Activated CD4-positive, CD25-positive, alpha-beta regulatory T cell (primary cell): ENCODE measurements at places on chromosomes 2 and 18.

DNA sequence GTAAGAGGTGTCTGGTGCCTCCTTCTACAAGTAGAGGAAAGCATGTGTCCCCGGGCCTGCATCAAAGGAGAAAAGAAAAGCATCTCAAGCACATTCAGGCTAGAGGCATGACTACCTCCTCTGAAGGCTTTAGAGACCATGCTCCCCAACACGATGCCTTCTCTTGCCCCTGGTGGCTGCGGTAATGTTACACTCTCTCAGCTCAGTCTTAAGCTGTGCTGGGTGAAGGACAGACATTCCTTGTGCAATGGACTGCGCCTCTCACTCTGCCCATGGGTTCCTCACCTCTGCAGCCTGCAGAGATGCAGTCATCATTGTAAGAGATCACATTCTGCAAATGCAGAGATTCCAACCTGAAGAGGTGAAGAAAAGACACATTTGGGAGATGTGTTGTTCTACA is 148.2 kb upstream of the HNRNPA3 start:
- DNase-seq = no peak

- DNase-seq = no peak
Measured at GRCh38 chr2:217382794-217383193, 522.9 kb upstream of the TNP1 start.

- no peak for DNase-seq
Measured at GRCh38 chr2:219724628-219725027, 97.2 kb downstream of the SLC4A3 start.

DNA sequence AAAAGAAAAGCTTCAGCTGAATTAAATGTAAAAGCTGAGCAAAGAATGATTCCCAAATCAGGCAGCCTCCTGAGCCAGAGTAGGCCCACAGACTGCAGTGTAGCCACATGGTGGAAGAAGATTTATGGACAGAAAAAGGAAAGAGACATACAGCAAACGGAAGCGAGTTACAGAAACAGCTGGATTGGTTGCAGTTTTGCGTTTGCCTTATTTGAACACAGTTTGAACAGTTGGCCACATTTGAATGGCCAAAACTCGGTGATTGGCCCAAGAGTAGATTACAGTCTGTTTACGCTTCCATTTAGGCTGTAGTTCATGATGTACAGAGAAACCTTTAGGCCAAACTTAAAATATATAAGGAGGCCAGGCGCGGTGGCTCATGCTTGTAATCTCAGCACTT is 35.1 kb downstream of the SH2D6 start:
- no peak for DNase-seq

DNA sequence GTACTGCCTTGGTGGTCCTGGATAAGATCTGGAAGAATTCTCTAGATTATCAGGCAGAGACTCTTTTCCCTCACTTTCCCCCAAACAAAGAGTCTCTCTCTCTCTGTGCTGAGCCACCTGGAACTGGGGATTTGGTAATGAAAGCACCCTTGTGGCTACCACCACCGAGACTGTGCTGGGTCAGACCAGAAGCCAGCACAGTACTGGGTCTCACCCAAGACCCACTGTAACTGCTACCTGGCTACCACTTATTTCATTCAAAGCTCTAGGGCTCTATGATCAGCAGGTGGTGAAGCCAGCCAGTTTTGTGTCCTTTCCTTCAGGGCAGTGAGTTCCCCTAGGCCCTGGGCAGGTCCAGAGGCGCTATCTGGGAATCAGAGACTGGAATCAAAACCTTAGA is 269.6 kb upstream of the CWC22 start:
- DNase-seq = no peak

DNA sequence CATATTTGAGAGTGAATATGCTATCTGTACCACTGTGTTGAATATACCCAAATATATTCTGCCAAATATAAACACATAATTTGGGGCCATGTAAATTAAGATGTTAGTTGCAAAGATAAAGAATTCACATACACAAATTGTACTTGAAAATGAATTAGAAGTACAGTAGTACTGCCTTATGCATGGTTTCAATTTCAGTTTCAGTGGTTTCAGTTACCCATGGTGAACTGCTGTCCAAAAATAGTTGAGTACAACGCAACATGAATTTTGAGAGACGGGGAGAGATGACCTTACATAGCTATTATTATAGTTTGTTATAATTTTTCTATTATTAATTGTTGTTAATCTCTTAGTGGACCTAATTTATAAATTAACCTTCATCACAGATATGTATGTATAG is 1313.0 kb upstream of the FAM98A start:
- DNase-seq = no peak

- DNase-seq = no peak
Measured at GRCh38 chr18:45777393-45777792, 48.1 kb upstream of the SIGLEC15 start.

DNA sequence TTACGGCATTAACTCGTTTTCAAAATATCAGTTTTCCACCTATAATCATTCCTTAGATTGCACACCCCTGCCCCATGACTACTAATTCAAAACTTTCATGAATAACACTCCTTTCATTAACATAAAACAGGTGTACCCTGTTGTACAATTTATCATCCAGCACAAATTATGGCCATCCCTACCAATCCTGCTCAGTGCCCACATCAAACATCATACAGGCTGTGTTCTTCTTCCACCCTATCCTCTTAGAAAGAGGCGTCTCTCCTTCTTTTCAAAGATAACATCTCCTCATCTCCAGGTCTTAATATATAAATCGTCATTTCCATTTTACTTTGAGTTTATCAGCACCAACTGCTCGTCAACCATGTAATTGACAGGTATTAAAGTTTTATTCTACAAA is 67.6 kb downstream of the SLC66A3 start:
- no peak for DNase-seq
